Stimulated activated CD8-positive, alpha-beta memory T cell treated with anti-CD3 and anti-CD28 coated beads, Interleukin-7, amount 100 ng/mL, for 1 hour (primary cell): ENCODE measurements at places on chromosomes 3 and 15.

DNA sequence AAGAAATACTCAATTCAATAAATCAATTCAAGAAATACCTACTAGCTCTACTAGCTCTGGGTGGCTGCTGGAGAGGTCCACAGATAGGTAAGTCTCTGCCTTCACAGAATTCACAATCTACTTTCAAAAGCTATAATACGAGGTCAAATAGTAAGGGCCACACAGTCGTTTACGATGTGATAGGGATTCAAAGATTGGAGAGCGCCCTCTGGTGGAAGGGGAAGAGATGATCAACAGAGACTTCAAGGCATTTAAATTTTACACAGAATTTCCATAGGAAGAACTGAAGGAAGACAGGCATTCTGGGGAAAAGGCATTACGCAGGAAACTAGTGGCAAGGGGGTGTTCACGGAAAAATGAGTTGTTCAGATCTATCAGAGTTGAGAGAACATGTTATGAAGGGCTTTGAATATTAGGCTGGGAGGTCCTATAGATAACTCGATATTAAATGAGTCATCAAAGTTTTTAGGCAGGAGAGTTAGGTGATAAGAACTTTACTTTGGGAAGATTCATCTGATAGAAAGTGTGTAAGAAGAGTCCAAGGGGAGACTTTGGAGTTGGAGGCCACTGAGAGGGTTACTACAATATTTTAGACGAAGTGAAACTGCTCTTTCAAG lies 128.8 kb downstream of the FRMD5 start:
- DNase-seq = peak; percentile 1

- DNase-seq = no peak
Measured at GRCh38 chr3:71243229-71243628, 340.3 kb downstream of the FOXP1 start.

DNA sequence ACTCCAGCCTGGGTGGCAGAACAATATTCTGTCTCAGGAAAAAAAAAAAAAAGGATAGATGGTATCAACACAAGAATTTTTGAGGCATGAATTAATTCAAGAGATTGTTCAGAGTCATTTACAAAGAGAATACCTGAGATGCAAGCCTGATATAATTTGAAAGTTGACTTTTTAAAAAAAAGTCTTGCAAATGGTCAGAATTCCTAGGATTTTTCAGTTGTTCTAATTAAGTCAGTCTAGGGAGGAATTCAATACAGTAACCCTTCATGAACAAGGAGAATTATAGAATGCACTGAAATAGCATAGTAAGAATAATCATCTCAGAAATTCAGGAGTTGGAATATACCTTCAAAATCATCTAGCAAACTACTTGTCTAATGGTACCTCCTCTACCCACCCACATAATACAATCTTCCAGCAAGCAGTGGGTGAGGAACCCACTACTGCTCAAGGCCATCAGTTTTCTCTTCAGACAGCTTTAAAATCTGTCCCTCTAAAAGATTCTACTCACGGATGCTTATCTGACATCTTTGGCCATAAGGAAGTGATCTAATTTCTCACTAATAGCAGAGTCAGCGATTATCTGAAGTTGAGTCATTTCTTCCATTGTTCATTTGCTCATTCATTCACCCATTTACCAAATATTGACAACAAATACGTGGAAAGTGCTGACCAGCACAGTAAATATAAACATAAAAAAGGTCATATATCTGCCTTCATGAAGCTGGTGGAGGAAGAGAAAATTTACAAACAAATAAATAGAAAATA lies 159.6 kb downstream of the GREM1 start:
- DNase-seq = no peak

GRCh38 chr3:179531576-179531975 lies 31.1 kb upstream of the ACTL6A start:
- no peak for DNase-seq

DNA sequence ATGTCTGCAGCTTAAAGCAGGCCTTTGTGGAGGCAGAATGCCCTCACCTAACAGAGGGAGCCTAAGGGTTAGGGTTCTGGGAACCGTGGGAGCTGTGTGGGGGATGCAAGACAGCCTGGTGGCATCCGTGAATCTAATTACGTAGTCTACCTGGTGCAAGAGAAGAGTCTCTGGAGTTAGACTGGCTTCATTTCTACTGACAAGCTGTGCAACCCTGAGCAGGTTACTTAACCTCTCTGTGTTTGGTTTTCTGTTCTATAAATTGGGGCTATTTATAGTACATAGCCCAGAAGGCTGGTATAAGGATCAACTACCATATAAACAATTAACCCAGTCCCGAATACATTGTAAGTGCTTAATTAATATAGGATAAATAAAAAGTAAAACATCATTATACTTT lies 8.3 kb downstream of the TNFAIP8L3 start:
- no peak for DNase-seq

DNA sequence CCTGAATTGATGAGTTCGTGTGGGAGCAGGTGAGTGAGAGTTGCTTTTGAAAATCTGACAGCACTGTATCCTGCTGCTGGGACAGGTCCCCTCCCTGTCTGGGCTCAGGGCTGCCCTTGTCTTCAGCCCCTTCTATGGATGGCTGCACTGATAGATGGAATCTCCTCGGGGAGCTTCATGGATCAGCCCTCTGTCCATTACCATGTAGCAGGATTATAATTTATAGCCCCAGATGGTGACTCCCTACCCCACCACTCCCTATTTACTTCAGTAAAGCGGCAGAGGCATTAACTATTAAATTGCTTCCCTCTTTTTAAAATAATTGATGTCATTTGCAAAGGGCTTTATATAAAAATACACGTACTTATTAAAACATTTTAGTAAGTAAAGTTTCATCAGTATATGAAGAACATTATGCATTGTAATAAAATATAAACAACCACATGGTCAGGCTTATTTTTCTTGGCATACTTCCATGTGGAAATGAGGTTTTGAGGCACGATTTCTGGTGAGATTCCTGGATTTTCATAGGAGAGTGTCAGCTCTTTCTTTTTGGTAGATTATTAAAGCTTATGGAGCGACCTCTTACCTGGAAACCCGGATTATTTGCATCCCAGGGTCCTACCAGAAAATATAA lies 38.5 kb downstream of the MAP3K13 start:
- no peak for DNase-seq

- no peak for DNase-seq
Measured at GRCh38 chr3:58639001-58639400, 27.6 kb downstream of the FAM3D start.

DNA sequence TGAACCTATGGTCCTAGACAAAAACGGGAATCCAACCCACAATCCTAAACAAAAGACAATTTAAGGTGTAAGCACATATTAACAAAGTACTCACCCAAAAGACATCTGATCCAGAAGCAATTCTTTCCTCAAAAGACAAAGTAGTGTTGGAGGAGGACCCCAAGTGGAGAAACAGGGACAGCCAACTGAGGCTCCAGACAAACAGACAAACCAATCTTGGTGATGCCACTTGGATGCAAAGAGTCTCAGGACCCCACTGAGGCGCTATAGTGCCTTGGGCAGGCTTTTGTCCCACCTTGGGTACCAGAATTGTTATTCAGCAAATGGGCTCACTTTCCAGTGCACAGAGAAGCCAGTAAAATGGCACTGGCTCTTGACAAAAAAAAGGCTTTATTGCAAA lies 613.8 kb downstream of the DIPK2A start:
- DNase-seq = no peak

DNA sequence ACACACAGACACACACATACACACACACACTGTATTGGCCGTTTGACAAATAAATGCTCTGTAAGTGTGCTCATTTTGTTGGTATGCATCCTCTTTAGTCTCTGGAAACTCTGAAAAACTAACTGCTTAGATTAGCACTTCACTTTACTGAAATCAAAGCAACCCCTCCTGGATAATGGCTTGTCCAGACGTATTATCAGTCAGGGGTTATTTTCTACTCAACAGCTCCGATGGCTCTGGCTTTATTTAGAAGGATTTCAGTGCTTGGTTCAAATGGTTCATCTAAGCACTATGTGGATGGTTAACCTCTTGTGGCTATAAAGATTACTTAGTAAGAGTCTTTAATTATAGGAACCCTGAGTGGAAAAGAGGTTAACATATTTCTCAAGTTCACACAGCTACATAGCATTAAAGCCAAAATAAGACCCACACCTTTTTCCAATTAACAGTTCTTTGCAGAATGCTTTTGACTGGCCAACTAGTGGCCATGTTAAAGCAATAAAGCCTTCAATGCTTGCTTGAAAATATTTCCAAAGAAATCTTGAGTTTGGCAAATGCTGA lies 516.1 kb upstream of the NAALADL2 start:
- DNase-seq = no peak

DNA sequence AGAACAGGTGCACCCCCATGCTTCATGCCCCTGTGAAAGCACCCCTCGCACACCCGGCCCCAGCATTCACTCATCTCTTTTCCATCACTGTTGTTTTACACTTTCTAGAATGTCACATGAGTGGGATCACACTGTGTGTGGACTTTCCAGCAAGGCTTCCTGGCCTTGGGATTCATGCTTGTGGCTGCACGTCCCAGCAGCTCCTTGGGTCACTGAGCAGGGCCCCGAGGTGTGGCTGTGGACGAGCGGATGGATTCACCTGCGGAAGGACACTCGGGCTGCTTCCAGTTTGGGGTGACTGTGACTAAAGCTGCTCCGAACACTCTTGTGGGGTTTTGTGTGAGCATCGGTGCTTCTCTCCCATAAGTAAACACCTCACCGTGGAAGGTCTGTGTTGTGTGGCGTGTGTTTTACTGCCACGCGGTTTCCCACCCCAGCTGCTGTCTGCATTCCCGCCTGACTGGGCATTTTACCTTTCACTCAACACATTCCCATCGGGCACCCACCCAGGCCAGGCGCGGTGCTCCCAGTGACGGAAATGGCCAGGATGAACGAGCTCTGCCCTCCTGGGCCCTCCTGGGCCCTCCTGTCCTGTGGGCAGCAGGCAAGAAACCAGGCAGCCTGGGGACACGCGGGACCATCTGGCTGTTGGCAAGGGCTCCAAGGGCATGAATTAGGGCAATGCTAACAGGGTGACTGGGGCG lies 41.4 kb downstream of the DNAJB8 start:
- no peak for DNase-seq

- DNase-seq = no peak
Measured at GRCh38 chr15:81573098-81573746, 199.2 kb upstream of the TMC3 start.

DNA sequence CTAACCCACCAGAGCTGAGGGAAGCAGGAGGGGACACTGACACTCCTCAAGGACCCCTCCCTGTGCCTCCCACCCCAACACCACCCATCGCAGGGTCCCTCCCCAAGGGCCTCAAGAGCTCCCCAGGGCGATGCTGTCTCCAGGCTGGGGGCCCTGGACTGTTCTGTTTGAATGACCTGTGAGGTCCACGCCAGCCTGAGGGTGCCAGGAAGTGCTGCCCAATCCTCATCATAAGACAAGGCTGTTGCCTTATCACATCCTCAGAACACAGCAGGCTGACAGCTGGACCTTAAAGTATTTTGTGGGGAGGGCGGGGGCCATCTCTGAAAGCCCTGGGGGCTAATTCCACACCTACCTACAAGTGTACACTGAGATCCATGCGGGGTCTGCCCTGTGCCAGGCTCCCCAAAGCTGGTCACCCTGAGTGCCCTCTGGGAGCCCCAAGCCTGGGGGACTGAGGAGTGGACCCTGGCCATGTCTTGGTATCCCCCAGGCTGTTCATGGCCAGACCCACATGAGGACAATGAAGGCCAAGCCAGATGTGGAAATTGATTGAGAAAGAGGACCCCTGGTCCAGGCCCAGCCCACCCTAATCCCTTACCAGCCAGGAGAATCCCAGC lies 23.8 kb upstream of the GOLGA6C start:
- DNase-seq = no peak

GRCh38 chr3:170258105-170258487 lies 35.9 kb downstream of the PRKCI start:
- no peak for DNase-seq

DNA sequence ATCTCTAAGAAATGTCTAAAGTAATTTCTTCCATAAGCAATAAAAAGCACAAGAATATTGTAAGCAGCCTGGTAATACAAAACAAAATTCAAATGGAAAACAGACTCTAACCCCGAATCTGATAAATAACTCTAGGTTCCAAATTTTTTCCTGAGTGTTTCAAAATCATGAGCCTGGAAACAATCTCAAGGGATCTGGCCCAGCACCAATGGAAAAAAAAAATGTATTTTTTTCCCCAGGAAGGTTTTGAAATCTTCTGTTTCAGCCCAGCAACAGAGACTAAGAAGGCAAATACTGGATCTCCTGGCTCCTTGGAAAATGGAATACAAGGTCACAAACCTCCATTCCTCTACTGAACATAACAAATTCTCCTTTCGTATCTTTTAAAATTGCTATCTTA lies 13.0 kb downstream of the TBC1D2B start:
- DNase-seq = no peak

DNA sequence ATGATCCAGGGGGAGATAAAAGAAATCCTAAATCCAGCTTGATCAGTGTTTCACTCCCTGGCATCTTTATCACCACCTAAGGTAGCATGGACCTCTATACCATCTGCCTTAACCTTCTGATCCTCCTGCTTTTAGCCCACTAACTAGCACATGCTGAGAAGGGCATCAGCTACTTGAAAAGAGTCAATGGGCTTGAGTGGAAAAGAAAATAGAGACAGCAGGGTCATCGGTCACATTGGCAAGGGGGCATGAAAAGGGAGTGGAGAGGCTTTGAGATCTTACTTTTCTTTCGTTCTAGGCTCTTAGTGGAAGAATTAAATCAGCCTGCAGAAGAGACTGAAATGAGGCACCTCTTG lies 239 bp upstream of the ZFYVE19 start:
- DNase-seq = no peak

DNA sequence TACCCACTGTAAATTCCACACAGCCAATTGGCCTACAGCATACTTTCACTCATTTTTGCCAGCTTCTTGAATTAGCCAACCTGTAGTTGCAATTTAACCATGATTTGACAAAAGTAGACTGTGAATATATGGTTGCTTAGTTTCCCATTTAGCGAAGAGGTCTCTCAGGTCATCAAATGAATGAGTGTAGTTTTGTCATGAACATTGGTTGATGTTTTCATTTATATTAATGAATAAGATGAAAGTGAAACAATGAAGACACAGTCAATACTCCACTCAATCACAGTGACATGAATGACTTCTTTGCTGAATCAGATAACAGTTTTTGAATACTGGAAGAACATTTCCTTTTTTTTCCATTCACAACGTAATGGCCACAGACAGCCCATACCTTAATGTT lies 15.3 kb upstream of the FAM3D start:
- no peak for DNase-seq

DNA sequence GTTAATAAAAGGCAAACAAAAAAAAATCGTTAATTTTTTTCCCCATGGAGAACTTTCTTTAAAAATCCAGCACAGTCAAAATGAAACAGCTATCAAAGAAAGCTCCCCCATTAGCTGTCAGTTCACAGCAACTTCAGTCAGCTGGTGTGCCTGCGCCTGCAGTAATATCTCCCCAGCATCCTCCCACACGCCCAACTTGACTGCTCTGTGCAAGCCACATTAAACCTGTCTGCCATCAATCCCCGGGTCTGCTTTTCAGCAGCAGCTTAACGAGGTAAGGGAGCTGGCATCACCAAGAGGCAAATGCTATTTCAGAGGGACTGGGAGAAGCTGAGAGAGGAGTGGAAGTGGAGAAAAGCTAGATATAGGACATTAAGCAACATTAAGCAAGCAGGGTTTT lies 337.5 kb downstream of the GAP43 start:
- DNase-seq = no peak

GRCh38 chr3:116601206-116601605 lies 108.4 kb upstream of the TUSC7 start:
- DNase-seq = no peak
